Stimulated activated CD4-positive, alpha-beta T cell treated with anti-CD3 and anti-CD28 coated beads, Interleukin-4, amount 100 ng/mL, for 48 hours (primary cell): ENCODE measurements at places on chromosomes 1 and 21.

- DNase-seq = no peak
These were observed 377.8 kb downstream of the USH2A start for GRCh38 chr1:216045400-216045799.

DNA sequence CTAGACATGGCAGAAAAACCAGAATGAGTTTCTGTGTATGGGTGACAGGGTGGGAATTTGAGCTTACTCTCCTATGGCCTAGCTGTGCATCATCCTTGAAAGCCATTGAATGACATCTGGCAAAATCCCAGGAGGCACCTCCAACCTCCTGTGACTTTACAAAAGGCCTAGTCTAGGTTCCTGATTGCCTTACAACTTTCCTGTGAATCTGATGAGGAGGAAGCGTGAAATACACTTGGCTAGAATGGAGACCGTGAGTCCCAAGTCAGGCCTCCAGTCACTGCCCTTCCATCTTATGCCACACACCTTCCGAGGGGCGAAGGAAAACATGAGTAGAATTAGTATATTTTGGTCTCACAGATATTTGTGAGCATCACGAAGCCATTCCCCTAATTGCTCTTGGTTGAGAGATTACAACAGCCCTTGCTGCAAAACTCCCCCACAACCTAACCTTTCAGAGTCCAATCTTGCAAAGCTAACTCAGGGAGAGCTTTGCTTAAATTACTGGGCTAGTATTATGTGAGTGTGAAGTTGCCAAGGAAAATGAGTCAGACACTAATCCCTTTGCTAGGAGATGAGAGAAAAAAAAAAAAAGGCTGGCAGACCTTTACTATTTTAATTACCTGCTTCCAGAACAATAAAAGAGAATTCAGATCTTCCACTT, 36.3 kb upstream of the PAXBP1 start:
- DNase-seq = no peak

- DNase-seq = no peak
These were observed 4.4 kb downstream of the PCAT6 start for GRCh38 chr1:202815120-202815519.

- no peak for DNase-seq
These were observed 67.6 kb downstream of the SEC16B start for GRCh38 chr1:177902266-177902665.

DNA sequence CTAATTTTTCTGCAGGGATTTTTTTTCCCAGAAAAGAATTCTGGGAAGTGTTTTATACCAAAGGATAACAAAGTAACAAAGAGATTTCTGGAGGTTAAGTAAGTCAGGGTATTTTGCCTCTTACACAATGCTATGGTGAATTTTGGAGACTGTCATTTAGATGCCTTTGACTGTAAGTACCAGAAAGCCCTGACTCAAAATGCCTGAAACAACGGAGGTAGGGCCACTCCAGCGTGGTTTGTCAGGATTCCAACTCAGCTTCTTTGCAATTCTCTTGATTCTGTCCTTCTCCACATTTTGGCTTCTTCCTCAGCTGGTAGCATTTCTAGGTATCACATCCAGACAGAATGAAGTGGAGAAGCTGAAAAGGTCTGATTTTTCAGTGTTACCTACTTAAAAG, 106.5 kb downstream of the UCHL5 start:
- no peak for DNase-seq

GRCh38 chr21:45818904-45819285, 162.7 kb upstream of the COL6A1 start:
- peak; percentile 76 for DNase-seq

DNA sequence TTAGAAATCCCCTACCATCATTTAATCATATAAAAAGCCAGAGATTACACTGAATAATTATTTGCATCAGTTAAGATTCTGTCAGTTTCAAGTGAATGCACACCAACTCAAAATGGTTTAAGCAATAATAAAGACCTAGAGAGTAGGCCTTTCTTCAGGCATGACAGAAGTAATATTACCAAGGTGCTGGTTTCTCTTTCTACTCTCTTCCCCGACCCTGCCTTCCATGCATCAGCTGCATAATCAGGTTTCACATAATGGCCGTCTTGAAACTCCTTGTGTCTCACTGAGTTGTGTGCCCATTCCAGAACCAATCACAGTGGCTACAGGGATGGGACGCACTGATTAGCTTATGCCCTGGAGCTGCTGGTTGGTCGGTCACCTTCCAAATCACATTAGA, 103.5 kb upstream of the SERTAD4 start:
- DNase-seq = no peak

GRCh38 chr1:110409316-110409715, 1.8 kb upstream of the LAMTOR5 start:
- DNase-seq = no peak

GRCh38 chr1:111139324-111139955, 453 bp downstream of the DRAM2 start:
- peak; percentile 19 for DNase-seq

DNA sequence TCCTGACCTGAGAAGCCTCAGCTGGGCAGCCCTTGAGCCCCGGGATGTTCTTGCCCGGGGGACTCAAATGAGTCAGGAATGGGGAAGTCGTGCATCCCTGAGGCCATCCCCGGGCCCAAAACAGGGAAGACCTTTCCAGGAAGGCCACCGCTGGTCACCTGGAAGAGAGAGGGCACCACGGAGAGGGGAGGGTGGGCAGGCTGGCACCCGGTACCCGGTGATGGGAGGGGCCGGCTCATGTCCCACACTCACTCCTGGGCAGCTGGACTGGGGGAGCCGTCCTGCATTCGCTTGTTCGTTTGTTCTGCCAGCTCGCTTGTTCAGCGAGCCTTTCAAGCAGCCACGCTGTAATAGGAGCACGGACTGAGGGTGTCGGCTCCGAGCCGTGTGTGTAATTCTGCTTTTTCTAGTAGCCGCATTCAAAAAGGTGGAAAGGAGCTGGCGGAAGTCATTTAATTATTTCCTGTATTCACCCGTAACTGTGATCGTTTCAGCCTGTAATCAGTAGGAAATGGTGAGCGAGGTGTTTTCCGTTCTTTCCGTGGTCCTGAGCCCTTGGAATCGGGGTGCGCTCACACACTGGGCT, 48.4 kb upstream of the CCDC27 start:
- no peak for DNase-seq

GRCh38 chr1:206108635-206109034, 8.6 kb downstream of the AVPR1B start:
- DNase-seq = no peak

GRCh38 chr1:211829343-211830054, 1.1 kb downstream of the LPGAT1 start:
- DNase-seq = no peak

- no peak for DNase-seq
These were observed 11.2 kb downstream of the MEF2D start for GRCh38 chr1:156489166-156489934.

- DNase-seq = no peak
These were observed 17.0 kb downstream of the AGT start for GRCh38 chr1:230696722-230697437.

DNA sequence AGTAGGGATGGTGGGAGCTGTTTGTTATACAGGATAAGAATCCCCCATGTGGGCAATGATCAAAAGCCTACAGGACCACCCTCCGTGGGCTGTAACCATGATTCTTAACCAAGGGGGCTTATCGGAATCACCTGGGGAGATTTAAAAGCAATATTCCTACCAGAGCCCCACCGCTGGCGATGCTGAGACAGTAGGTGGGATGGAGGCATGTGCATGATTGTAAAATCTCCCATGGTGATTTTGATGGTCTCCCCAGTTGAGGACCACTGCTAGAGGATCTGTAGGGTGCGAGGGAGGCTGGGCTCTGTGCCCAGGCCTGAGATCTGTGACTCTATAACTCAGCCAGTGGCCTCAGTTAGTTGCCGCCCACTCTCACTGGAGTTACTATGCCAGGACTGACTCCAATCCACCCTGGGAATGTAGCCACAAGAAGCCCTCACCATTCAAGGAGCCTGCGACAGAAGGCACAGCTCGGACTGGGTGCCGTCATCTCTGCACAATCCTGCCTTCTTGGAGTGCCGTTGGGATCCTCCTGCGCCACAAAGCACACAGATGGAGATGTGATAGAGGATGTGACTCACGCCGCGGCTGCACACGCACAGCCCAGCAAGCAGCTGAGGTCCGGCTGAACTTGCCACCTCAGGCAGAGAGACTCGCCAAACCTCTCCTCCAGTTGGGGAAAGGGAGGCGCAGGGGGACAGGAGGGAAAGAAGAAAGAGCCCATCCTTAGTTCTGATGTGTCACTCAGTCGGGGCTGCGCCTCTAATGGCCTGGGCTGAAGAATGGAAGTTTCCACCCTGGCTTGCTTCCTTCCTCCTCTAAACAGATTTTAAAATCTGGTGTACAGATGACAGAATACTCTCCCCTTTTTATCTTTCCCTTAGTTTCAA, 26.5 kb downstream of the AKNAD1 start:
- DNase-seq = no peak

GRCh38 chr1:207191776-207192175, 87.7 kb downstream of the C4BPA start:
- DNase-seq = no peak

DNA sequence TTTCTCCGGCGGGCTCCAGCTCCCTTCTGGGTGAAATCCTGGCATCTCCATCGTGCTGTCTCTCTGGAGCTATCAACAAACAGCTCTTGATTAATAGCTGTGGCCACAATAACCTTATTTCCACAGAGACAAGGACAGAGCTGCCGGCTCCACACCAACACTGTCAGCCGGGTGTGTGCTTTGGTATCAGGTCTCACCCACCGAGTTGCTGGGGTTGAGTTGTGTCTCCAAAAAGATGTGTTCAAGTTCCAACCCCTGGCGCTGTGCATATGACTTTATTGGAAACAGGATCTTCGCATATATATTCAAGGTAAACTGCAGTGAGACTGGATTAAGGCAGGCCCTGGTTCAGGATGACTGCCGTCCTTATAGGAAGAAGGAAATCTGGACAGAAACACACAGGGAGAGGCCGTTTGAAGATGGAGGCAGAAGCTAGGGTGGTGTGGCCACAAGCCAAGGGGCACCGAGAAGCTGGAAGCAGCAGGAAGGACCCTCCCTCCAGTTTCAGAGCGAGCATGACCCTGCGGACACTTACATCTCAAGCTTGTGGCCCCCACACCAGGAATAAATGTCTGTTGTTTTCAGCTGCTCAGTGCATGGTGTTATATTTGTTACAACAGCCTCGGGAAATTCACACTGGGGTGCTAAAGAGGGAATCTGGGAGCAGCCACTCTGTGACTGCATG, 88.4 kb upstream of the TMPRSS2 start:
- DNase-seq = no peak

DNA sequence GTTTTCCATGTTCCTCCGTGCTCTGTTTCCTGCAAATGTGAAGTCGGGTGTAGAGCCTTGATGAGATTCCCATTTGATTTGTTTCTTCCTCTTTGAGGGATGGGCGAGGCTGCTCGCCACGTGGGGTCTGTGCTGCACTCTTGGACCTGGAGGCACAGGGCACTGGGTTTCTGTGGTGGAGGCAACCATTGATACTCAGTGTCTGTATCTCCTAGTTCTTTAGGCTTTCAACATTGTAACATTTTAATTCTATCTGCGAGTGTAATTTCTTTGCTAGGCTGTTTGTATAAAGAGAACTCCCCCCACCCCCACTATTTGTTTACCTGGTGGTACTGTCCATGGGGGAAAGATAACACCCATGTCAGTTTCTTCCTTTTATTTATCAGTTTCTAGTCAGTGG, 52.3 kb downstream of the GALNT2 start:
- no peak for DNase-seq

GRCh38 chr1:64539781-64540218, 69.9 kb downstream of the CACHD1 start:
- DNase-seq = no peak

- DNase-seq = no peak
These were observed 59.8 kb upstream of the PPP2R5A start for GRCh38 chr1:212225416-212225815.

DNA sequence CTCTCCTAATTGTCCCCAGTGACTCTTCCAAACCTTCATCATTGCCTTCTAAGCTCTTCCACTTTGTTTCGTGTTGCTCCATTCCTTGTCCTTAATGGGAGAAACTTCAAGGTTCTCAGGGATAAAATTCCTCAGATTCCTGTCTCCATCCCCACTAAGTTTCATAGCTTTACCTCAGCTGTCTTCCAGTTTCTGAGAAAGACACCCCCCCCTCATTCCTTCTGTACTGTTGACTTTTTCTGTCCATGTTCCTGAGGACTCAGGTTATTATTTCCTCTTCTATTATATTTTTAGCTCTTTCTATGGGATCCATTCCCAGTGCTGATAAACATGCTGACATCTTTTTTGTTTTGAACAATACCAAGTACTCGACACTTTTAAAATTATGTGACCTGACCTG, 215.3 kb upstream of the PTGFR start:
- no peak for DNase-seq

DNA sequence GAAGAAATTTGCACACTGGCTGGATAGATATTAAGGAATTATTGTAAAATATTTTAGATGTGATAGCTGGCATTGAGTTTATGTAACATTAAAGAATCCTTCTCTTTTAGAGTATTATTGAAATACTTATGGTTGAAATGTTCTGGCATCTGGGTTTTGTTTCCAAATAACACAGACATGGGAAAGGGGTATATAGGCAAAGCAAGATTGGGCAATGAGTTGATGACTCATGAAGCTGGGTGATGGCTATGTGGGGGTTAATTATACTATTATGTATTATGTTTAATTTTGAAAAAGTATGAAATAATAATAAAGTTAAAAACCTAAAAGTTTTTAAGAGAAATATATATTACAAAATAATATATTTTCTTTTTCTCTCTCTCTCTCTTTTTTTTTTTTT, 12.5 kb upstream of the PTPN14 start:
- no peak for DNase-seq
